ENCODE measurements at places on chromosomes 16 and 17. TPM values are rescaled to one million over a fixed set of nuclear protein-coding genes. Genes with fewer than 3 reads are reported as not detected.

GRCh38 chr17:142102-142661 is 4.8 kb downstream of the SCGB1C2 start:
- peak; percentile 23 for DNase-seq
- no peaks in the 10 kb centered on the region for H3K36me3 ChIP-seq
- no peak overlapping the region for H3K4me3 ChIP-seq
- no peak overlapping the region for H3K27ac ChIP-seq
- no peaks in the 10 kb centered on the region for H3K27me3 ChIP-seq

DNA sequence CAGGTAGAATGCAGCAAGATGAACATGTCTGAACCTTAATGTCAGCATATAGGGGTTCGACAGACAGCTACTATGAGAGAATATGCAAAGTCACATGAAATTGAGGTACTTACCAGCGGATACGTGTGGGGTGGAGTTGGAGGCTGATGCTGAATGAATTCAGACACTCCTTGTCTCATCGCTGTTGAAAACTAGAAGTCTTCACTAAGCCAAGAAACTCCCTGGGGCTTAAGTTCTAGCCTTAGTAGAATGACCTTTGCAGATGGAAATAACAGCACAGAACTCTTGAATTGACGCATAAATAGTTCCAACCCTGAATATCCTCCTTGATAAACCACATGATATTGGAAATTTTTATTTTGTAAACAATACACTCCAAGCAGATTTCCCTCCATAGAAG is 32.9 kb upstream of the MYOCD start:
- no peaks in the 10 kb centered on the region for H3K4me1 ChIP-seq
- no peak overlapping the region for H3K4me3 ChIP-seq
- DNase-seq, result no peak
- no peaks in the 10 kb centered on the region for H3K27me3 ChIP-seq

DNA sequence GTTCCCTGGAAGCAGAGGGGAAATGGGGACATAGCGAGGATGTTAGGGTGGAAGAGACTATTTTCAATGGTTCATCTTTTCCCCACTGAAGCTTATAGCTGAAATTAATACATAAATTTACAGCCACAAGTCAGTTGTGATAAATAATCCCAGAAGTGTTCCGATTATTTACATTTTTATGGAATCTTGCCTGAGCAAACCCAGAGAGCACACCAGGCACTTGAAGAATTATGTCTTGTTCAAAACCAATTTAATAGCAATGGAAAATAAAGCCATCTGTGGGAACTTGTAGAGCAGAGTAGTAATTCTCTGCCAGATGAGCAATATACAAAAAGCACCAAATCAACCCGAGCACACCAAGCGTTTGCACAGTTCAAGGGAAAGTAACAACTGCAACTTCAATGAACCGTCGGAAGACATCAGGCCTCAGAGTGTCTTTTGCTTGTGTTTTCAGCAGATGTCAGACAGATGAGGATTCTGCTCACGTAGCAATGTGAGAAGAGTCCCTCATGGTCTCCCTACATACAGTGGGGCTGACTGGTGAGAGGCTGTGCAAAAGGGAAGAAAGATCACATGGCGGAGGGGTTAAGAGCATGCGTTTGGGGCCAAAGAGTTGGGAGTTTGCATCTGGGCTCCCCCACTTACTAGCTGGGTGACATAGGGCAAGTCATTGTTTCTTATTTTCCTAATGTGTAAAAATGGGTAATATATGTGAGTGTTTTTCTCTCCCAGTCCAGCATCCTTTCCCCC is 148.7 kb upstream of the HS3ST2 start:
- no peaks in the 10 kb centered on the region for H3K4me1 ChIP-seq
- no peaks in the 10 kb centered on the region for H3K36me3 ChIP-seq
- no peak for DNase-seq
- peaks cover 3% of the 10 kb centered on the region for H3K27me3 ChIP-seq
- H3K4me3 ChIP-seq, result no peak overlapping the region

- H3K27ac ChIP-seq, result no peak overlapping the region
- no peaks in the 10 kb centered on the region for H3K27me3 ChIP-seq
- no peaks in the 10 kb centered on the region for H3K36me3 ChIP-seq
Measured at GRCh38 chr17:63317166-63317840, 128.8 kb downstream of the CYB561 start.

DNA sequence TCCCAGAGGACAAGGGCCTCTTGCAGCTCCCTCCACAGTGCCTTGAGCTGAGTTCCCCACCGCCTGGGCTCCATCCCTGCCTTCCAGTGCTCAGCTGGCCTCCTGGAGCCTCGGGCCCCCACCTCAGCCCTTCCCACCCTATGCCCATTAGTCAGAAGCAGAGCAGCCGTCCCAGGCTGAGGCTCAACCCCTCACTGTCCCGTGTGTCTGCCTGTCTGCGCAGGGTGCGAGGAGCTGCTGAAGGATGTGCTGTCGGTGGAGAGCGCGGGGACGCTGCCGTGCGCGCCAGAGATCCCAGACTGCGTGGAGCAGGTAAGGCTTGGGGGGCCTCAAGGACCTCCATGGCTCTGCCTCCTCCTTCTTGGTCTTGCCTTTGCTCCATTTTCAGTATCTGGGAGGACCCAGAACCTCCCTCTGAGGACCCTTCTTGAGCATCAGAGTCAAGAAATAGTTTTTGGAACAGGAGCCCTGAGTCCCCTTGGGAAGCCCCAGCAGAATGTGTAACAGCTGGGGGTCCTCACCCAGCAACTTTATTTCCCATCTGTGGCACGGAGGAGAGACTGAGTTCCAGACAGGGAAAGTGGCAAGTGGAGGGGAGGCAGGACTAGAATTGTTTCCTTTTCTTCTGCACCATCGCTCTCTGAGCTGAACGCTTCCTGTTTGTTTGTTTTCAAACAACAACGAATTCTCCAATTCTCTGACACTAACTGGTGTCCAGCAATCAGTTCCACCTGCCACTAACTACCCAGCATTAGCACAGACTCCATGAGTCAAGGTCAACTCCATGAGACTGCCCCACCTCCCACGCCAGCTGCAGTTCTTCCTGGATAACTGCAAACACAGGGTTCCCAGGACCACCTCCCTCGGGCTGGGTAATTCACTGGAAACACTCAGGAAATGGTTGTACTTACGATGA is 42.6 kb downstream of the RAB11FIP4 start:
- no peaks in the 10 kb centered on the region for H3K36me3 ChIP-seq
- H3K27me3 ChIP-seq, result peaks cover 3% of the 10 kb centered on the region
- H3K27ac ChIP-seq, result no peak overlapping the region
- no peak overlapping the region for H3K4me3 ChIP-seq

DNA sequence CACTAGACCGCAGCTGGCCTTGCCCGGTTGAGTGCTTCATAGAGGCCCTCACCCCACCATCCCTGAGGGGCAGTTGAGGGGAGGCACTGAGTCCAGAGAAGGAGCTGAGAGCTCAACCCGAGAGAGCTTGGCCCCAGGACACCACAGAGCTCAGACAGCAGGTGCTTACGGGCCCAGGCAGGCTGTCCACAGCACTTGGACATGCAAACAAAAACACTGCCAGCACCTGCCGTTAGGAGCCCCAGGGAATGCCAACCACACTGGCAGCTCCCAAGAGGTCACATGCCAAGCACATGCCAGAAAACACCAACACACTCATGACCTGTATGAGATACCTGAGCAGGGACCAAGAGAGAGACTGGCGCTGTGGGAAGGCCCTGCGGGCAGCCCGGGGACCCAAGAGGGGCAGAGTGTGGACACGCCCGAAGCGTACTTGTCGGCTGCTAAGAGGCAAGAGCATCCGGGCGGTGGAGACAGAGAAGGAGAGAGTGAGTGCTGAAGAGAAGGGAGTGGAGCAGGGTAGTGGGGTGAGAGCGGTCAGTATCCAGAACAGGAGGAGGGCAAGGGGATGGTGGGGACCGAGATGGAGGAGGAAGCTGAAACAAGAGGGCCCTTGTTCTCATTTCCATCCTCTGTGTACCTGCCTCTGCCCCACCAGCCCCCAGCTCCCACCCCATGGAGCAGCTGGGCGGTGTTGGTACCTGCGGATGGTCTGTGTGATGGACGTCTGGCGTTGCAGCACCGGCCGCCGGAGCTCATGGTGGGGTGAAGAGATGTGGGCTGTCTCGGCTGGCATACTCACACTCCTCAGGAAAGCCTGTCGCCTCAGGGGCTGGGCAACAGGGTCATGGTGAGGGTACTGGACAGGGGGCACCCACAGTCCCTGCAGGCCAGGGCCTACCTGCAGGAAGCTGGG is 8.2 kb downstream of the RHBDF1 start:
- no peak overlapping the region for H3K27ac ChIP-seq
- H3K4me1 ChIP-seq, result no peaks in the 10 kb centered on the region
- DNase-seq, result no peak
- no peaks in the 10 kb centered on the region for H3K36me3 ChIP-seq
- no peak overlapping the region for H3K4me3 ChIP-seq

The CD300E gene
- total RNA-seq, result not detected

The BAIAP3 gene
- total RNA-seq, result 25.4 TPM

The CPHXL2 gene
- not detected for total RNA-seq

The AMFR gene
- total RNA-seq, result 346 TPM

The KLHL11 gene
- 15.4 TPM for total RNA-seq

The CMC2 gene
- 53.0 TPM for total RNA-seq

The XAF1 gene
- total RNA-seq, result 27.4 TPM

The PIMREG gene
- total RNA-seq, result 1.3 TPM

The CSH1 gene
- not detected for total RNA-seq

The OSGIN1 gene
- 44.5 TPM for total RNA-seq

The KRT12 gene
- not detected for total RNA-seq

The KRT31 gene
- not detected for total RNA-seq

All from adrenal gland (tissue), 19 donors.